Testis (tissue), 5 donors: ENCODE measurements at places on chromosomes 7 and 10. TPM values are rescaled to one million over a fixed set of nuclear protein-coding genes. Genes with fewer than 3 reads are reported as not detected.

ZNF12 gene
- total RNA-seq = 18.0 TPM

NUDT13 gene
- 5.6 TPM for total RNA-seq

FAM237B gene
- total RNA-seq = not detected

PLEKHS1 gene
- 0.31 TPM for total RNA-seq

RBP3 gene
- not detected for total RNA-seq

GSTO2 gene
- 51.7 TPM for total RNA-seq

C10orf67 gene
- total RNA-seq = 3.0 TPM

HPS6 gene
- total RNA-seq = 23.2 TPM

AP5Z1 gene
- total RNA-seq = 47.6 TPM

DOCK4 gene
- 17.1 TPM for total RNA-seq

NYAP1 gene
- total RNA-seq = 24.7 TPM

SLC26A5 gene
- total RNA-seq = 1.7 TPM

NPSR1 gene
- total RNA-seq = not detected

GRCh38 chr7:121985476-121986030, 112.6 kb downstream of the PTPRZ1 start:
- H3K4me1 ChIP-seq = no peaks in the 10 kb centered on the region
- no peaks in the 10 kb centered on the region for H3K27me3 ChIP-seq
- no peak overlapping the region for H3K27ac ChIP-seq
- no peak for DNase-seq
- no peak overlapping the region for H3K4me3 ChIP-seq
- no peaks in the 10 kb centered on the region for H3K36me3 ChIP-seq

DNA sequence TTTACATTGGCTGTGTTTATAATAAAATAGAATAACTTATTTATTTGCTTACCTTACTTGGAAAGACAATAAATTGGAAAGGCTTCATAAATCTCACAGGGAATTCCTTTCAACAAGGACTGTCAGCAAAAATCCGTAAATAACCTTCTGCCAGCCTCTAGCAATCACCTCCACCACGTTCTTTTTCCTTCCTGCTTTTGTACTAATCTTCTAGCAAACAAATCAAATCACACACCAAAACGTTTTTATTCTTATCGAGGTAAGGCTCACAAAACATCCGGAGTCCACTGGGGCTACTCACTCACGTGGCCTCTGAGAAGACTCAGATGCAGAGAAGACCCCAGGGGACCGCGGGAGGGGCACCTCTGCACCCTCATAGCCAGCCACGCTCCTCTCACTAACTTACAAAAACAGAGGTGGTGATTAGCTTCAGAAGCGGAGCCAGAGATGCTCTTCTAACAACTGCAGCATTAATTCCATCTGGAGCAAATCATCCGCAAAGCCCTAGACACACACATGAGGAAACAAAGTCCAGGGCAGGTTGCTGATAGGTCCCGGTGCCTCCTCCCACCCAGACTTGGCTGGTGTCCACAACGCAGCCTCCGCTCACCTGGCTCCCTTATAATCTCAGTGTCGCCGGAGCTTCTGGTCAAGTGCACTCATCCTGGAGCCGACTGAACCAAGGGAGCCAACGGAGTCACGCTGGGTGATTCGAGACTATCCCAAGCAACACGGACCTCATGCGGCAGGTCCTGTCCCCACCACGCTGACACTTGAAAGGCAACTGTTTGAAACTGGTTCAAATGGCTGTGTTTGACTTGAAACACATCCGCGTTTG, 22.5 kb downstream of the CTBP2 start:
- H3K4me3 ChIP-seq = no peak overlapping the region
- no peaks in the 10 kb centered on the region for H3K36me3 ChIP-seq
- no peak overlapping the region for H3K27ac ChIP-seq
- peaks cover 38% of the 10 kb centered on the region for H3K4me1 ChIP-seq
- no peaks in the 10 kb centered on the region for H3K27me3 ChIP-seq
- no peak for DNase-seq

GRCh38 chr10:31025142-31025541, 6.5 kb downstream of the ZNF438 start:
- peaks cover 8% of the 10 kb centered on the region for H3K4me1 ChIP-seq
- H3K4me3 ChIP-seq = no peak overlapping the region
- DNase-seq = no peak
- no peak overlapping the region for H3K27ac ChIP-seq
- H3K27me3 ChIP-seq = no peaks in the 10 kb centered on the region

DNA sequence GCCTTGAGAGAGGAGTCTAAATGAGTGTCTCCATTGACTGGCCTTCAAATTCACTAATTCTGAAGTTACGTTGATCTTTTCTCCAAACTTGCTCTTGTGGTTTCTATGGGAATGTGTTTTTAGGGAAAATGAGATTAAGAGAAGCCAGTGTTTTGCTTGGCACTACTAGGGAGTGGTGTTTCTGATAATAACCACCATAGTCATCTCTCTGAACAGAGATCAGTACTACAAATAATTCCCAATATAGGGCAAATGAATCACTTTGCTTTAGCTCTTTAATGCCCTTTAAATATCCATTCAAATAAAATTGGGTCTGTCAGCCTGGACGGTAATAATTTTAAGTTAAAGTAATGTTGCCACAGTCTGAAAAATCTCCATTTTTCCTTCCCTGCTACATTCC, 90.8 kb downstream of the NRF1 start:
- H3K36me3 ChIP-seq = no peaks in the 10 kb centered on the region
- no peak overlapping the region for H3K27ac ChIP-seq
- no peak overlapping the region for H3K4me3 ChIP-seq
- no peaks in the 10 kb centered on the region for H3K27me3 ChIP-seq
- H3K4me1 ChIP-seq = no peaks in the 10 kb centered on the region

- no peaks in the 10 kb centered on the region for H3K36me3 ChIP-seq
- H3K4me3 ChIP-seq = peak overlapping the region; percentile 27
- no peak overlapping the region for H3K27ac ChIP-seq
- no peaks in the 10 kb centered on the region for H3K27me3 ChIP-seq
Measured at GRCh38 chr7:155508376-155509358, 37.7 kb downstream of the CNPY1 start.

GRCh38 chr7:101232141-101232850, 5.3 kb downstream of the CLDN15 start:
- DNase-seq = peak; percentile 47
- no peaks in the 10 kb centered on the region for H3K36me3 ChIP-seq
- H3K27ac ChIP-seq = no peak overlapping the region
- no peaks in the 10 kb centered on the region for H3K27me3 ChIP-seq

DNA sequence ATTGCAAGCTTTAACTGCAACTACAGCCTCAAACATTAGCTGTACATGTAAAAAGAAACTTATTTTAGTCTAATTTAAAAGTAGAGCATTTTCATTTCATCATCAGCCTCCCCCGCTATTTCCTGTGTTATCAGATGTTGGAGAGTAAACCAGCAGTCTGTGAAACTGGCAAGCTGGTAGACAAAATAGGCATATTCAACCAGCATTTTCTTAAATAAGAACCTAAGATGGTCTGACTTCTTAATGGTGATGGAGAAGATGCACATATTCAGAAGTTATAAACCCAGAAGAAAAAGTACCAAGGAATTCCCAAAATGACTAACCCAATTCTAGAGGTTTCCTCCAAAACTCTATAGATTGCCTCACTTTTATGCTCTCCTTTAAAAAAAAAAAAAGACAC, 24.9 kb downstream of the PIK3AP1 start:
- no peaks in the 10 kb centered on the region for H3K27me3 ChIP-seq
- DNase-seq = no peak
- no peaks in the 10 kb centered on the region for H3K36me3 ChIP-seq
- no peaks in the 10 kb centered on the region for H3K4me1 ChIP-seq

- no peaks in the 10 kb centered on the region for H3K36me3 ChIP-seq
- no peak overlapping the region for H3K27ac ChIP-seq
- DNase-seq = no peak
- no peak overlapping the region for H3K4me3 ChIP-seq
- H3K4me1 ChIP-seq = peaks cover 23% of the 10 kb centered on the region
Measured at GRCh38 chr10:112959207-112959838, 9.3 kb downstream of the TCF7L2 start.

DNA sequence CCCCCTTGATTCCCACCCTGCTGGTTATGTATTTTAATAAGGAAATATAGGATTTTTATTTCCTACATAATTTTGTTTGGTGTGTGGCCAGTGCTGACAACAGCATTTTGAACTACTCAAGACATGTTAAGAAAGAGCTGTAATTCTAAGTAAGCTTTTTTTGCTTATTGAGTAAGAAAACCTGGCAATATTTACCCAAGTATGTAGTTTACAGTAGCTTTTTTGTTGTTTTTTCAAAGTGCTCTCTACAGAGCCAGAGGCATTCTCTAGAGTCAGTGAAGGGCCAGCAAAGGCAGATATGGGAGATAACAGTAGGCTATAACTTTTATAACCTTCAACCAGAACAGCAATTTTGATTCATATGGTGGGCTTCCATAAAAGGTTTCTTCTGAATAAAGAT, 63.2 kb upstream of the TMEM168 start:
- H3K27me3 ChIP-seq = no peaks in the 10 kb centered on the region
- no peaks in the 10 kb centered on the region for H3K4me1 ChIP-seq
- H3K27ac ChIP-seq = no peak overlapping the region

- no peak overlapping the region for H3K4me3 ChIP-seq
- no peaks in the 10 kb centered on the region for H3K36me3 ChIP-seq
- no peaks in the 10 kb centered on the region for H3K27me3 ChIP-seq
- H3K27ac ChIP-seq = no peak overlapping the region
- H3K4me1 ChIP-seq = no peaks in the 10 kb centered on the region
Measured at GRCh38 chr7:122913608-122914007, 27.3 kb upstream of the CADPS2 start.

DNA sequence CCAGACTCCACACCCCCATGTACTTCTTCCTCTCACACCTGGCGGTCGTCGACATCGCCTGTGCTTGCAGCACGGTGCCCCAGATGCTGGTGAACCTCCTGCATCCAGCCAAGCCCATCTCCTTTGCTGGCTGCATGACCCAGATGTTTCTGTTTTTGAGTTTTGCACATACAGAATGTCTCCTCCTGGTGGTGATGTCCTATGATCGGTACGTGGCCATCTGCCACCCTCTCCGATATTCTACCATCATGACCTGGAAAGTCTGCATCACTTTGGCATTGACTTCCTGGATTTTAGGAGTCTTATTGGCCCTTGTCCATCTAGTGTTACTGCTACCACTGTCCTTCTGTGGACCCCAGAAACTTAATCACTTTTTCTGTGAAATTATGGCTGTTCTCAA, 4.8 kb downstream of the OR2A25 start:
- H3K27me3 ChIP-seq = no peaks in the 10 kb centered on the region
- no peak for DNase-seq
- no peak overlapping the region for H3K4me3 ChIP-seq

GRCh38 chr10:103795634-103796270, 59.6 kb downstream of the SH3PXD2A start:
- no peak overlapping the region for H3K4me3 ChIP-seq
- H3K27me3 ChIP-seq = no peaks in the 10 kb centered on the region
- H3K36me3 ChIP-seq = no peaks in the 10 kb centered on the region

GRCh38 chr7:46076527-46076926, 155.5 kb upstream of the IGFBP3 start:
- no peaks in the 10 kb centered on the region for H3K36me3 ChIP-seq
- H3K27ac ChIP-seq = no peak overlapping the region
- H3K4me3 ChIP-seq = no peak overlapping the region
- H3K27me3 ChIP-seq = no peaks in the 10 kb centered on the region
- no peaks in the 10 kb centered on the region for H3K4me1 ChIP-seq
- peak; percentile 20 for DNase-seq

DNA sequence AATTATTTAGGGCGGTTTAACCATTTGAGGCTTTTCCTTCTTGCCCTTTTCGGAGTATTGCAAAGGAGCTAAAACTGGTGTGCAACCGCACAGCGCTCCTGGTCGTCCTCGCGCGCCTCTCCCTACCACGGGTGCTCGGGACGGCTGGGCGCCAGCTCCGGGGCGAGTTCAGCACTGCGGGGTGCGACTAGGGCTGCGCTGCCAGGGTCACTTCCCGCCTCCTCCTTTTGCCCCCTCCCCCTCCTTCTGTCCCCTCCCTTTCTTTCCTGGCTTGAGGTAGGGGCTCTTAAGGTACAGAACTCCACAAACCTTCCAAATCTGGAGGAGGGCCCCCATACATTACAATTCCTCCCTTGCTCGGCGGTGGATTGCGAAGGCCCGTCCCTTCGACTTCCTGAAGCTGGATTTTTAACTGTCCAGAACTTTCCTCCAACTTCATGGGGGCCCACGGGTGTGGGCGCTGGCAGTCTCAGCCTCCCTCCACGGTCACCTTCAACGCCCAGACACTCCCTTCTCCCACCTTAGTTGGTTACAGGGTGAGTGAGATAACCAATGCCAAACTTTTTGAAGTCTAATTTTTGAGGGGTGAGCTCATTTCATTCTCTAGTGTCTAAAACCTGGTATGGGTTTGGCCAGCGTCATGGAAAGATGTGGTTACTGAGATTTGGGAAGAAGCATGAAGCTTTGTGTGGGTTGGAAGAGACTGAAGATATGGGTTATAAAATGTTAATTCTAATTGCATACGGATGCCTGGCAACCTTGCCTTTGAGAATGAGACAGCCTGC, 3.1 kb downstream of the FZD1 start:
- H3K36me3 ChIP-seq = no peaks in the 10 kb centered on the region
- H3K27ac ChIP-seq = no peak overlapping the region
- peak overlapping the region; percentile 75 for H3K4me3 ChIP-seq
- no peaks in the 10 kb centered on the region for H3K27me3 ChIP-seq
- H3K4me1 ChIP-seq = peaks cover 10% of the 10 kb centered on the region
- DNase-seq = no peak

DNA sequence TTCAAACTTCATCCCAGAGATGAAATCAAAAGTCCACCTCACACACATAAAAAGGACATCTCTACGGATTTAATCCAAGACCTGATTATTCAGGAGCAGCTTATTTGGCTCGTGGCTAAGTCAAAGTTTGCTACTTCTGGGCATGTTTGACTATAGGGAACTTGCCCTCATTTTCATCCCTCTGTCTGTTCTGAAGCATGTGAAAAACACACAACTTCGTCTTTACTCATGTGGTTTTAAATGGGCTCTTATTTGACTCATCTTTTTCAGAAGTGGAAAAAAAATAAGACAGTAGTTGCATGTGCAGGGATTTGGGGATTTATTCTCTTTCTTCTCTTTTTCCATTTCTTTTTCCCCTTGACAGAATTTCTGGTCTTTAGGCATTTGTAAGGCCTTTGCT, 295.9 kb downstream of the TFEC start:
- H3K4me1 ChIP-seq = no peaks in the 10 kb centered on the region
- H3K27me3 ChIP-seq = no peaks in the 10 kb centered on the region
- no peak overlapping the region for H3K4me3 ChIP-seq
- H3K27ac ChIP-seq = no peak overlapping the region

DNA sequence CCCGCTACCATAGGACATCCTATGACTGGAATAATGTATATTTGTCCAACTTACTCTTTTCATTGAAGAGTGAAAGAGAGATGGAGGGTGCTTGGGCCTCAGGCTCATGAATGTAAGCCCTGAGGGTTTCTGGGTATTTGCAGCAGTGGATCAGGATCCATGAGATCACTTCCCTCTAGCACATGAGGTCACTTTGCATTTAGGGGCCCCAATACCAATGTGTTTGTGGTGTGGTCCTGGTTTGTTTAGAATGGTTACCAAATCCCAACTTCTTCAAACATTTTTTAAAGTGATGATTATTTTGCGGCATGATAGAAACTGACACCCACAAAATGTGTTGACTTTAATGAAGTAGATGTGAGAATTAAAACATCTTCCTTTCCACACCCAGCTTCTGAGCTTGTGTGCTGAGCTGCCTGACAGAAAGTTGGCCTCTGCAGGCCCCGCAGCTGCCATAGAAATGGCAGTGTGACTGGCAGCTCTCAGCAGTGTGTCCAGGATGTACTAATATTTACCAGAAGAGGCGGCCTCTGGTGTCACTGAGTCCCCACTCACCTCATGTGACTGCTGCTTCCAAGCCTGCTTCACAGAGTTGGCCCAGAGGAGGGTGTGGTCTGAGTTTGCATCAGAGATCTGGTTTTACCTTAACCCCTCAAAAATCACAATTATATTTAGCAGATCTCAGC, 447.6 kb upstream of the NPVF start:
- H3K27me3 ChIP-seq = no peaks in the 10 kb centered on the region
- peaks cover 3% of the 10 kb centered on the region for H3K4me1 ChIP-seq
- H3K36me3 ChIP-seq = no peaks in the 10 kb centered on the region
- DNase-seq = no peak
